Forelimb muscle (tissue), 1 donor: ENCODE measurements at places on chromosomes 2 and 18. TPM values are rescaled to one million over a fixed set of nuclear protein-coding genes. Genes with fewer than 3 reads are reported as not detected.

Gene SERPINB2
- not detected for polyA plus RNA-seq

Gene UGT1A8
- not detected for polyA plus RNA-seq

Gene RAD51AP2
- polyA plus RNA-seq, result 0.11 TPM

Gene DSG4
- polyA plus RNA-seq, result not detected

Gene IL1RN
- 0.49 TPM for polyA plus RNA-seq

Gene SKOR2
- polyA plus RNA-seq, result not detected

Gene PREB
- polyA plus RNA-seq, result 35.4 TPM
